ENCODE measurements at places on chromosomes 3 and 15. TPM values are rescaled to one million over a fixed set of nuclear protein-coding genes. Genes with fewer than 3 reads are reported as not detected.

Gene MCCC1
- 87.5 TPM for total RNA-seq

DNA sequence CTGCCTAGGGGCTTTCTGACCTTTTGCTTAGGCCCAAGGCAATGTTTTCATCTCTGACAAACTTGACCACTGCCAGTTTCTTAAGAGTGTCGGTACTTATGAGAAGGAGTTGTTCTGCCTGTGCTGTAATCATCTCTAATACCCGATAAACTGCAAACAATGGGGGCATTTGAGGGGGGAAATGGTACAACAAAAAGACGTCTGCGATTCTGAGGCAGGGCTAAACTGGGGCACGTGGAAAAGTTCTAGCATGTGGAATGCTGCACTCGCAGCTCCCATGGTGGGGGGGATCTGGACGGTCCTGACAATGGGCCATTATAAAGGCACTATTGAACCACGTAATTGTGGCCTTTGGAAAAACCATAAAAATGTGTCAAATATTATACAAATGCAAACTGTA is 73.1 kb upstream of the SAMMSON start:
- DNase-seq = no peak

GRCh38 chr3:6697285-6697684 is 163.6 kb upstream of the GRM7 start:
- DNase-seq = no peak

DNA sequence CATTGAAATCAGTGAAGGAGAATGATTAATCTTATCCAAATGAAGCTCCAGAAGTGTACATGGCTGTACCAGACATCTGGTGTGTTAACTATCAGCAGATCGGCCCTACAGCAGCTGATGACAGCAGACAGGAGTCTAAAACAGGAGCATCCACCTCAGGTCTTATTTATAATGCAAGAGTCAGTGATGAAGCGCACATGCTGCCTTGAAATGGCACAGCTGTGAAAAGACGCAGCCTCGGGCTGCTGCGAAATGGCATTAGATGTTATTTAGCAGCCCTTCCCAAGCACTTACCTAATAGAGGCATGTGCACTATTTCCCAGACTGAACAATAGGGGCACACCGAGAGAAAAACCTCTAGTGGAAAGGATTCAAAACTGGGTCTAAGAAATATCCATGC is 472.3 kb upstream of the CBLB start:
- no peak for DNase-seq

DNA sequence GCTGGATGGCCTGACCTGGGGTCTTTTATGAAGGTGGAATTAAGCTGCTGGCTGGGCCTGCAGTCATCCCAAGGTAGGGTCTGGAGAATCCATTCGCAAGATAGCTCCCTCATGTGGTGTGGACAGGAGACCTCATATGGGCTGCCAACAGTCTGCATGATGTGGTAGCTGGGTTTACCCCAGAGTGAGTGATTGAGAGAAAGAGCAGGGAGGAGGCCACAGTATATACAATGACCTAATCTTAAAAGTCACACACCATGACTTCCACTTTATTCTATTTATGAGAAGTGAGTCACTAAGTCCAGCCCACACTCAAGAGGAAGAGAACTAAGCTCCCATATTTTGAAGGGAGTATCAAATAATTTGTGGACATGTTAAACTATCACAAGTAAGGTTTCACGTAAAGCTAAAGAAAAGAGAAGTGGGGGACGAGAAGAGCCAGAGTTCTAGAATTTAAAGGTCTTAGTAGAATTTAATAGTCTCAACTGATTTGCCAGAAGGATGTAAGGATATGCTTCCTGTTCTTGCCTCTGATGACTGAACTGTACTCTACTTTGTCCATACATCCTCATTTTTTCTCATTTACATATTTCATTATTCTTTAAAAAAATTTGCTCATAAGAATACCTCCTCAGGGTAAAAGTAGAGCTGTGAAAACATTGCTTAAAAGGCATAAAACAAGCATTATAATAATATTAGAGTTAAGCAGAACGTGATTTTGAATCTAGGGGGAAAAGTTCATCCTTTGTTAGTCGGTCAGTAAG is 184.4 kb downstream of the PEX5L start:
- DNase-seq = no peak

- DNase-seq = no peak
Measured at GRCh38 chr3:192685801-192686200, 41.5 kb downstream of the FGF12 start.

GRCh38 chr3:28008235-28008634 is 233.2 kb upstream of the CMC1 start:
- DNase-seq = no peak

All from Calu3 (cell line).